ENCODE measurements at places on chromosomes 1 and 21.

GRCh38 chr1:180951836-180952656 lies 39.3 kb downstream of the KIAA1614 start:
- DNase-seq, result peak; percentile 19

- no peak for DNase-seq
These were observed 223.4 kb upstream of the DUSP10 start for GRCh38 chr1:221965252-221965651.

- DNase-seq, result no peak
These were observed 20.3 kb downstream of the ARHGEF10L start for GRCh38 chr1:17559615-17560419.

- no peak for DNase-seq
These were observed 5.3 kb upstream of the EVA1B start for GRCh38 chr1:36328713-36329112.

DNA sequence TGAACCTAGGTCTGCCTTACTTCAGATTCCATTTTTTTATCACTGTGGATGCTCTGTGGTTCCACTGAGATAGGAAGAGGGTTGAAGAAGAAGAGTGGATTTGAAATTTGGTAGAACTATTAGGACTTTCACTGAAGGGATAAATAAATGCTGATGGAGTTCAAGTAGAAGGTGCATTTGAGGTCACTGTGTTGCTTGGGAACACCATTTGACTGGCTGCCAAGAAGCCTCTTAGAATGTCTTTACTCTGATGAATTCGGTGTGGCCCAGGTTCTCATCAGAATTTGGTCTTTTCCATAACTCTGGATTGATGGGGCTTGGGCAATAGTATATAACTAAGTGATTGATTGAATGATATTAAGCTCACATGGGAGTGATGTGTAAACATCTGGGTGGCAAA lies 11.9 kb downstream of the XPR1 start:
- peak; percentile 12 for DNase-seq

DNA sequence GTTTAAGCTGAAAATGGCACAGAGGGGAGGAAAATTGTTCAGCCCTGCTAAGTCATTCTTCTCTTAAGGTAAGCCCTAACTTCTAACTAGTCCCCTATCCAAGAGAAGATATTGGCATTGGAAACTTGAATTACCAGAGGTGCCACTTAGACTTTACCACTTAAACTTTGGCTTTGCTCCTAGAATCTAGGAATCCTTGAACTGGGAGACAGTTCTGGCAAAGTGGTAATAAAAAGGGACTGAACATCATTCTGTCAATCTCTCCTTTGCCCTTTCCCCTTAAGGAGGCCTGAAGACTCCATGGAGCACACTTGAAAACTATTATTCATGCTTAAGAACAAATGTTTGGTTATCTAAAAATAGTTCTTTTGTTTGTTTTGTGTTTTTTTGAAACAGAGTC lies 8.4 kb downstream of the ATP1A4 start:
- DNase-seq, result no peak

- DNase-seq, result peak; percentile 54
These were observed 933 bp downstream of the C1orf35 start for GRCh38 chr1:228101994-228102790.

DNA sequence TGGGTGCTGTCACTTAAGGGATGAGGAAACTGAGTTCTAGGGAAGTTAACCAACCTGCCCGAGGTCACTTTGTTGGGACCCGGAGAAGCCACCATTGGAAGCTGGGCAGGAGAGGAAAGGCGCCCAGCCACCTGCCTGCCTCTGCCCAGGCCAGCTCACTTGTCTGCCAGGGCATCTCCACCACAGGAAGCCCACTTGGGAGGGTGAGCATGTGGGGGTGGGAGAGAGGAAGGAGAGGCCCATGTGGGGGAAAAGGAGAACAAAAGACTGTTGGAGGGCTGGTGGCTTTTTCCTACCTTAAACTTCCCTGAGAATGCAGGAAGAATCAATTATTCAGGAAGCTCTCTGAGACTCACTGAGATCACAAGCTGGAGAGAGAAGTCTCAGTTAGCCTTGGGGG lies 43.8 kb upstream of the SELENON start:
- no peak for DNase-seq

GRCh38 chr1:23515905-23516304 lies 15.1 kb downstream of the E2F2 start:
- no peak for DNase-seq

DNA sequence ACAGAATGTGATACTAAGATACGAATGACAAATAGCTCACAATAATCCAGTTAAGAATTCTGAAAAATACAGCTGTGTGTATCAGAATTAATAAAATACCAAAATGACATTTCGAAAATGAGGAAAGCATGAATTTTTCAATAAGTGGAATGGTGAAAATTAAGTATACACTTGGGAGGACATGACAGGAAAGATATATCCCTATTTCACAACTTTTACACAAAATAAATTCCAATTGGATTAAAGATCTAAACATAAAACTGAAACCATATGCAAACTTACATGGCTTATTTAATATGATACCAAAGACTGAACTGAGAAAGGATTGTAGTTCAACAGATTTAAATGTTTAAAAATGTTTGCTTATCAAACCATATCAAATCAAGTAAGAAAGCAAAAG lies 510.4 kb upstream of the ADAMTS5 start:
- DNase-seq, result peak; percentile 62

DNA sequence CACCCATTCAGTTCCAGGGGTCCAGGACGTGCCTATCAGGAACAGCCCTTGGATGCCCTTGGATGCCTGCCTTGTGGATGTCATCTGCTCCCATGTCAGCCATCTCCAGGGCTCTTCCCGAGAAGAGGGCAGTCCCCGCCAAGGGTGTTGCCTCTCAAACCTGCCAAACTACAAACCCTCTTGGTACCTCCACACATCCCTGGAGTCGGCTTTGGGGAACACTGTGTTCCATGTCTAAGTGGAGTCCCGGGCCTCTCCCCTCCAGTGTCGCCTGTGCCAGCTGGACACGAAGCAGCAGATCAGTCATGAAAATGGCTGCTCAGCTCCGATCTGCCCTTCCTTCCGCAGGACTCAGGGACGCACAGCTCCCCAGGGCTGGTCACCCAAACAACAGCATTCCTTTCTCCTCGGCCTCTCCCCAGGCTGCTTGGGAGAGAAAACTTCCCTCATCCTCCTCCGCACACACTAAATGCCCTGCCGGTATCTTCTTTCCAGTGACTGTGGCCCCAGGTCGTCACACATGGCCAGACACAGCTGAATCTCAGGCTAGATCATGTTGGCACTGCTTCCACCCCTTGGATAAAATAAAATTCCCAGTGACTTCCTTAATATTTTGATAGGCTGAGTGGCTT lies 53.4 kb downstream of the GALNT2 start:
- DNase-seq, result no peak

- DNase-seq, result no peak
These were observed 56.0 kb downstream of the CD247 start for GRCh38 chr1:167462341-167462740.

GRCh38 chr1:22708777-22709176 lies 1.9 kb upstream of the EPHB2 start:
- no peak for DNase-seq

GRCh38 chr21:30717105-30717504 lies 1.5 kb downstream of the KRTAP21-3 start:
- DNase-seq, result no peak

DNA sequence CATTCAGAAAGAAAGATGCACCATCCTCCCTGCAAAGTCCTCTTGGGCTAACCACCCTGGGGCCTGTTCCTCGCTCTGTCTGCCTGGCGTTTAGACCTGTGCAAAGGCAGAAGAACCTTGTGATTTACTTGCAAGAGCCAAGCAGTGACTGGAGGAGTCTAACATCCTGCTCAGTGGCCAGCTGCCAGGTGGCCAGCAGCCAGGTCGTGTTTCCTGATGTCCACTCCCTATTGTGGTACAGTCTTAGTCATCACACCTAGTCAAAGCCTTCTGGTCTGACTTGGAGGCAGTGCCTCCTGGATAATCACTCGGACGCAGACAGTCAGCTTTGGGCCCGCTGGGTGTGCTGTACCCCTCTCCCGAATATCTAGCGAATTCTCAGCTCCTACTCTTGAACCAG lies 118.1 kb downstream of the PGBD5 start:
- DNase-seq, result peak; percentile 30

- DNase-seq, result no peak
These were observed 108.0 kb upstream of the ZBTB40 start for GRCh38 chr1:22343456-22344328.

DNA sequence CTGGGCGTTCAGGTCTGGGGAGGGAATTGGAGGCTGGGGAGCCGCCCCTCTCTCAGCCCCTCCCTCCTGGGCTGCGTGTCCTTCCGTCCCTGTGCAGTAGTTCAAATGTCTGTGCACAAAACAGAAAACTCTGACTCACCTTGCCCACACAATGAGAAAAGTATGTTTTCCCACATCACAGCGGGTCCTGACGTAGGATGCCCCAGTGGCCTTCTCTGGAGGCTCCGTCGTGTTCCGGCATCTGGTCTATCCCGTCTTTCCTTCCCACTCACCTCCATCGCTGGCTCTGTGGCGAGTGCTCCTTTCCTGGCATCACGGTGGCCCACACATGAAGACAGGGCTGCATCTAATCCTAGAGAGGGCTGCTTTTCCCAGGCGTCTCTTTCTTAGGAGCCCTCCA lies 224.0 kb downstream of the KAZN start:
- no peak for DNase-seq

DNA sequence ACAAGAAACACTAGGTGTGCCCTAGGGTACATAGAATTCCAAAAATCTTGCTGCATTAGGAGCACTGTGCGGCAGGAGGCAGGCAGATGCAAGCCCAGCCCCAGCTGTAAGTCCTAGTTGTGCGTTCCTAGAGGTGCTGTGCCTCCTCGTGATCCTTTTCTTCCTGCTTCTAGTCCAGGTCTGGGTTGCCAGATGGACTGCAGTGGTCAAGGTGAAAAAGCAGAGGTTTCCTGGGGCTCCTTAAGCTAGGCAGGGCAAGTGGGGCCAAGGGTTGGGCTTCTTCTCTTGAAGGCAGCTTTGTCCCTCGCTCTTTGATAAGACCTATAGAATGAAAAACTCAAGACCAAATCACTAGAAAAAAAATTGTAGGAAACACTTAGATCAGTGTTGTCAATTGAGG lies 21.6 kb upstream of the SLC45A3 start:
- DNase-seq, result no peak

DNA sequence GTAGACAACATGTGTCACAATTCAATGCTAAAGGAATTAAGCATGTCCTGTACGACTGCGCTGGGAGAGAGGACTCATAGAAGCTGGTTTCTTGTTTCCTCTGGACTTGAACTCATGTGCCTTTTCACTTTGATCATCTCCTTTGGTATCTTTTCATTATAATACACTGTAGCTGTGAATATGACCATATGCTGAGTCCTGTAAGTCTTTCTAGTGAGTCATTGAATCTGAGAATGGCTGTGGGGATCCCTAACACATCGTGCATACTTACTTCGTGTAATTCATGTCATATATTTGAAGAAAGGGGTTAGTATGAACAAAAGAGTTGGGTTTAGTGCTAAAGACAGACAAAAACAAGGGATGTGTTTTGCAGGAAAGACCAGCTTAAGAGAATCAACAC lies 148.1 kb upstream of the RUNX1 start:
- no peak for DNase-seq

GRCh38 chr1:225044258-225044657 lies 114.8 kb downstream of the DNAH14 start:
- peak; percentile 53 for DNase-seq

- no peak for DNase-seq
These were observed 72.0 kb upstream of the VAV3 start for GRCh38 chr1:108036796-108037562.

DNA sequence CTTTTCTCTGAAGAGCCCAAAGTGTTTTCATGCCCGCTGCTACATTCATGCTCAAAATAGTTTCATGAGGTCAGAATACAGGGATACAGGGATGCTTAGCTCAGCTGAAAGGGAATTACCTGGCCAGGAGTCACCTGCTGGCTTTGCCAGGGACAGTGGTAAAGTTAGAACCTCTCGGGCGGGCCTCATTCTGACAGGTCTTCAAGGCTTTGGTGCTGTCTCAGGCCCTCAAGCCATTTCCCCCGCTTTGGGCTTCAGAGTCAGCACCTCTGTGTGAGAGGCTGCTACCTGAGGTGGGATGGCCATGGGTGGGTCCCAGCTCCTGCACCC lies 5.5 kb downstream of the RASSF5 start:
- DNase-seq, result no peak

GRCh38 chr1:167623951-167624350 lies 6.1 kb upstream of the RCSD1 start:
- DNase-seq, result no peak

DNA sequence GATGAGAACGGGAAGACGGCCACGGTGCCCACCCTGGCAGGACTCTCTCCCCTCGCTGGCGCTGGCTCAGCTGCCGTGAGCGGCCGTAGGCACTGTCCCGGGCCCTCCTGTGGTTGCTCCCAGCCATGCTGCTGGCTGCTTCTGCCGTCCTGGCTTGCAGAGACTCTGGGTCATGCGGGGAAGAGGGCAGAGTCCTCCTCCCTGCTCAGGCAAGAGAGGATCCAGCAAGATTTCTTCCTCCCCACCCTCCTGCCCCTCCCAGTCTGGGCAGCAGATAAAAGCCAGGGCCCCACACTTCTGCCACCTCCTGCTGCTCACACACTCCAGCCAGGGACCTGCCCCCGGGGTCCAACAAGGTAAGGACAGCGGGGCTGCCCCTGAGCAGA lies 60.1 kb downstream of the AGPAT3 start:
- no peak for DNase-seq

DNA sequence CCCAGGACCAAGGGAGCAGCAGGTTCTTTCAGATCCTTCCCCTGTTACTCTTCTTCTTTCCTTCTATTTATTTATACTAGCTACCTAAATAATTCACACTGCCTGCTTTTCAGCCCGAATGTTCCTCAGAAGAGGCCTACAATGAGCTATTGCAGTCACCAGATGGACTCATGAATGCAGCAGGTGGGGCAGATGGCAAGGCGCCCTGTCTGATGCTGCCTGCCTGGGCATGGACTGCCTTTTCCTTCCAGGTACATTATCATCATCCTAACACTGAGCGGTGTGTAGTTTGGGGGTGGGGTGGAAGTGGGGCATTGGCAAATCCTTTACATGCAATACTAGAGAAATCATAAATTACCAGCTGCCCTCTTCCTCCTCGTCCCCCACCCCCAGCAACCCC lies 17.6 kb downstream of the ESRRG start:
- DNase-seq, result no peak

DNA sequence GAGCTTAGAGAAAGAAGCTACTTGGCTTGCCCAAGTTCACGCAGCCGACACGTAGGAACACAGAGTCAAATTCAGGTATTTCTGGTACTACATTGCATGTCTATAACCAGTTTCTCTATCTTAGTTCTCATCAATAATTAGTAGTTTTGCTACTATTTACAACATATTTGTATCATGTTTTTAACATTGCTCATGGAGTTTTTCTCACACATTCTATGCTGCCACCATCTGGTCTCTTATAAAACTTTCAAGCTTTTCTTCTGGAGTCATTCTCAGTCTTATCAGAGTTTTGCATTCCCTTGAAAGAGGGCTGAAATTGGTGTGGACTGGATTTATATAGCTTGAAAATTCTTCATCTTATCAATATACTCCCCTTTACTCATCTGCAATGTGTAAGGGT lies 118.8 kb upstream of the PALMD start:
- DNase-seq, result peak; percentile 67

DNA sequence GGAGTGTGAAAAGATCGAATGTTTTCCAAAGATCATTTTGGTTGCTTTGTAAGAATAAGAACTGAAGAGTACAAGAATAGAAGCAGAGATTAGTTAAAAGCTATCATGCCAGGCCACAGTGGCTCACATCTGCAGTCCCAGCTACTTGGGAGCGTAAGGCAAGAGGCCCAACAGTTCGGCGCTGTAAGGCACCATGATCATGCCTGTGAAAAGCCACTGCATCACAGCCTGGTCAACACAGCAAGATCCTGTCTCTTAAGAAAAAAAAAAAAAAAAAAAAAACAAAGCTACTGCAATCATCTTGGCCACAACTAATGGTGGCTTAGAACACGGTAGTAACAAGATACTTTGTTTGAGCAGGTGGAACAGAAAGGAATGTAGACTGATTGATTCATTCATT lies 116.2 kb downstream of the EIF4G3 start:
- no peak for DNase-seq
